Dorsolateral prefrontal cortex (tissue), 122 donors: ENCODE measurements at places on chromosomes 13 and 19.

DNA sequence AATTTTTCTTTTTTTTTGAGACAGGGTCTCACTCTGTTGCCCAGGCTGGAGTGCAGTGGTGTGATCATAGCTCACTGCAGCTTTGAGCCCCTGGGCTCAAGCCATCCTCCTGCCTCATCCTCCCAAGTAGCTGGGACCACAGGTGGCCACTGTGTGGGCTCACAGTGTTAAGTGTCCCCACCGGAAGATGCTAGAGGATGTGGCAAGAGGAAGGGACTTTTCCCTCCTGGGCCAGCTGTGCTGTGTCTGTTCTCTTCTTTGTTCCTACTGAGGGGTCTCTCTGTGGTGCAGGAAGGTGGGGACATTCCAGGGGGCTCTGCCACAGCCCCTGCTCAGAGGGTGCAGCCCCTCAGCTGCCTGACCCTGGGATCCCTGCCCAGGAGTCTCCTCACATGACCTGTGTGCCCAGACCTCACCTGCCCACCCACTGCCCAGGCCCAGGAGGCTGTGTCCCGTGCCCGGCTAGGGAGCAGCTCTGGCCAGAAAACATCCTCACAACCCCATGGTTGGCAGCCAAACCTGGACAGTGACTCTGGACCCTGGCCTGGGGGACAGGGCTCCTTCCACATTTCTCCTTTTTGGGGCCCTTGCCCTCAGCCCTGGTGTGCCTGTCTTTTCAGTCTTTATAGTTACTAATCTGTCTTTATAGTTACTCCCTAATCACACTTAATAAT lies 14.4 kb upstream of the ANKRD10 start:
- no peak for DNase-seq

DNA sequence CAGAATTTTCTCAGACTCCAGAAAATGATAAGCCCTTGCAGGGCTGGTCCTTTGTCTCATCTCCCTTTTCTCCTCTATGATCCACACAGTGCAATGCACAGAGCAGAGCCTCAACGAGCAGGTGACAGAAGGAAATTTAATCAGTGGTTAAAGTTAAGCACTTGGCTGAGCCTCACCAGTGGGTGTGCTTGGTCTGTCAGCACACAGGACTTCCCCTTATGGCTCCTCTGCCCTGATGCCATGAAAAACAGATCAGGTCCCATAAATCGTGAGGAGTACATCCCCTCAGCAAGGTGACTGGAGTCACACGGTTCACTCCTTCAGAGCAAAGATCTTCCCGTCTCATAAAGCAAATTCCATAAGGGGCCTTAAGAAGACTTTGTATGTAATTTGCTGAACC lies 818.2 kb downstream of the UQCRFS1 start:
- DNase-seq, result no peak

- DNase-seq, result no peak
Observed at GRCh38 chr13:36089130-36089647, 42.0 kb downstream of the DCLK1 start.

DNA sequence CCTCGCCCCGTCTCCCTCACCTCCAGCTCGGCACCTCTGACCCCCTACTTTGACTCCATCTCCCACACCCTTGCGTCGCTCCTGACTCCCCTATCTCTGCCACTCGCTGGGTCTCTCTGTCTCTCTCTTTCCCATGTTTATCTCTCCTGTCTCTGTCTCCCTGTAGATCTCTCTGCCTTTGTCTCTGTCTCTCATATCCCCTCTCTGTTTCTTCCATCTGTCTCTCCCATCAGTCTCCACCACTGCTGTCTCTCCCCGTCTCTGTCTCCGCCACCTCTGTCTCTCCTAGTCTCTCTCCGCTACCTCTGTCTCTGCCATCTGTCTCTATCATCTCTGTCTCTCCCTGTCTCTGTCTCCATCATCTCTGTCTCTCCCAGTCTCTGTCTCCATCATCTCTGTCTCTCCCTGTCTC lies 12.4 kb upstream of the BBC3 start:
- no peak for DNase-seq

DNA sequence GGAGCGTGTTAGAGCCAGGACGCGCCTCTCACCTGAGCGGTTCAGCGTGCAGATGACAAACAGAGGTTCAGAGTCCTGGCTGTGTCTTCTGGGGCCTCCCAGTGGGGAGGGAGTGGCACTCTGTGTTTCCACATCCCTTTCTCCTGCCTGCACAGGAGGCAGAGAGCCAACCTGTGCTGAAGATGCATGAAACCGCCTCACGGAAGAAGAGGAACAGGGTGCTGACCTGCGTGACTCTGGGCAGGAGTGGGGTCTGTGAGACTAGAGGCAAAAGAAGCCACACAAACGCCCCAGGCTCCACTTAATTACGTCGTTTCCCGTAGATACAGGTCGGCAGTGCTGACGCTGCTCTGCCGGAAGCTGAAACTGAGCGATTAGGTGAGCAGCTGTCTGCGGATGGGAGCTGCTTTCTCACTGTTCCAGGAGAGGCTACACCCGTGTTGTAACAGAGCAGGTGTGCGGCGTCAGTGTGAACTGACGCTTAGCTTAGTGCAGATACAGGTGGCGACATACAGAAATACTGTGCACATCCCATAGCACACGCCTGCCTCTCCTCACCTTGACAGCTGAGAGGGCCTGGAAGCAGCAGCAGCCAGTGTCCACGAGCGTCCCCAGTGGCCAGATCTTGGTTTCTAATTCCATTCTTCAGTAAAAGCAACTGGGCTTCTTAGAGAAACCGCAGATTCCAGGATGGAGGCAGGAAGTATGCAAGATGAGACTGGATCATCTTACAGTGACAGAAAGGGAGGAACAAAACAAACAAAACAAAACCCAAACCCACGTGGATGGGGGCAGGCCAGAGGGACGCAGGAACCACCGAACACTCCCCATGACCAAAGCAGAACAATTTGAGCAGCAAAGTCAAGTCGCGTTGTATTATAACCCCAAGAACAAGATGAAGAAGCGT lies 37.7 kb upstream of the MCF2L start:
- no peak for DNase-seq

GRCh38 chr19:15776991-15777970 lies 10.2 kb upstream of the OR10H5 start:
- no peak for DNase-seq
